Sigmoid colon (tissue), 7 donors: ENCODE measurements at places on chromosomes 12 and 14. TPM values are rescaled to one million over a fixed set of nuclear protein-coding genes. Genes with fewer than 3 reads are reported as not detected.

Gene C12orf54
- not detected for total RNA-seq

- no peak overlapping the region for H3K4me3 ChIP-seq
- H3K27ac ChIP-seq: no peak overlapping the region
- H3K27me3 ChIP-seq: no peaks in the 10 kb centered on the region
Observed at GRCh38 chr14:77547512-77548180, 49.0 kb upstream of the ISM2 start.

Gene NAV3
- total RNA-seq: 6.8 TPM

Gene IL26
- total RNA-seq: not detected

Gene ISM2
- total RNA-seq: 1.1 TPM

Gene CISTR
- total RNA-seq: not detected

DNA sequence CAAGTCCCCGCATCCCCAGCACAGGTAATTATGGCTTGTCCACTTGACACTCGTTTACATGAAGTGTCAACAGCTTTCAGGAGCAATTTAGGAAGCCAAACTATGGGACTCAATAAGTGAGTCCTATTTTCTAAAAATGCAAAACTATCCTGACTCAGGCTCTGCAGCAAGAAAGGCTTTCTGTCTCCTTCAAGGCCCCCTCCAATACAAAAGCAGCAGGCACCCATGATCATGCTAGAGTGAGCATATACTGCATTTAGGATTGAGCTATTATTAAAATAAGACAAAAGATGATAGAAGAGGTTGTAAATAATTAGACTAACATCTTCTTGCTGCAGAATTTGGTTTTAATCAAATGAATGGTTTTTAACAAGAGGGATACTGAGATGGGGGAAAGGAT is 3.2 kb downstream of the SIX6 start:
- H3K4me1 ChIP-seq: peaks cover 54% of the 10 kb centered on the region
- no peak overlapping the region for H3K4me3 ChIP-seq
- no peaks in the 10 kb centered on the region for H3K36me3 ChIP-seq
- no peak overlapping the region for H3K27ac ChIP-seq

GRCh38 chr14:75459791-75460190 is 32.0 kb downstream of the JDP2 start:
- no peak overlapping the region for H3K4me3 ChIP-seq
- peaks cover 50% of the 10 kb centered on the region for H3K4me1 ChIP-seq
- H3K27ac ChIP-seq: peak overlapping the region; percentile 50
- H3K27me3 ChIP-seq: no peaks in the 10 kb centered on the region

Gene CAPZA3
- total RNA-seq: not detected

GRCh38 chr12:53324113-53324778 is 2.8 kb upstream of the AAAS start:
- peak overlapping the region; percentile 96 for H3K27ac ChIP-seq
- no peaks in the 10 kb centered on the region for H3K36me3 ChIP-seq
- no peaks in the 10 kb centered on the region for H3K27me3 ChIP-seq
- peaks cover 45% of the 10 kb centered on the region for H3K4me1 ChIP-seq
- no peak for DNase-seq

DNA sequence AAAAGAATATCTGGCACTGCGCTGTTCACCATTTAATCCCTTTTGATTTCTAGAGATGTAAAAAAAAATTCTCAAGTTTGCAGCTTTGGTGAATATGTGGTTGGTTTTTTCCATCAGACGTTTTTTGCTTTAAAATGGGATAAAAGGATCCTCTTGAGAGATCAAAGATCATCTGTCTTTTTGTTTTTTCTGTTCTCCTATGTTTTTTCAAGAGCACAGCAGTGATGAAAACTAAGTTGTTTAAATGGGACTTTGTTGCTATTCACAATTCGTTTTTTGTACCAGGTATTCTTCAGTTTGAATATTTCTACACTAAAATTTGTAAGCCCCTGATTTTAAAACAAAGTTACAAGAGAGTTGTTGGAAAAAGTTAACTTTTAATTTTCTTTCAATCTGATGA is 29.7 kb upstream of the REP15 start:
- no peak for DNase-seq
- H3K4me3 ChIP-seq: no peak overlapping the region
- H3K4me1 ChIP-seq: no peaks in the 10 kb centered on the region

Gene AKAP6
- 56.2 TPM for total RNA-seq

DNA sequence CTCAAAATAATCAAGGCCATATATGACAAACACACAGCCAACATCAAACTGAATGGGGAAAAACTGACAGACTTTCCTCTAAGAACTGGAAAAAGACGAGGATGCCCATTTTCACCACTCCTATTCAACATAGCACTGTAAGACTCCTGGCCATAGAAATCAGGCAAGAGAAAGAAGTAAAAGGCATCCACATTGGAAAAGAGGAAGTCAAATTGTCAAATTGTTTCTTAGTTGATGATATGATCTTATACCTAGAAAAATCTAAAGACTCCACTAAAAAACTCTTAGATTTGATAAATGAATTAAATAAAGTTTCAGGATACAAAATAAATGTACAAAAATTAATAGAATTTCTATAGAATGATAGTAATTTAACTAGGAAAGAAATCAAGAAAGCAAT is 11.2 kb downstream of the OR8S1 start:
- H3K4me1 ChIP-seq: no peaks in the 10 kb centered on the region
- H3K27ac ChIP-seq: no peak overlapping the region
- no peaks in the 10 kb centered on the region for H3K27me3 ChIP-seq
- no peak for DNase-seq
- no peak overlapping the region for H3K4me3 ChIP-seq

DNA sequence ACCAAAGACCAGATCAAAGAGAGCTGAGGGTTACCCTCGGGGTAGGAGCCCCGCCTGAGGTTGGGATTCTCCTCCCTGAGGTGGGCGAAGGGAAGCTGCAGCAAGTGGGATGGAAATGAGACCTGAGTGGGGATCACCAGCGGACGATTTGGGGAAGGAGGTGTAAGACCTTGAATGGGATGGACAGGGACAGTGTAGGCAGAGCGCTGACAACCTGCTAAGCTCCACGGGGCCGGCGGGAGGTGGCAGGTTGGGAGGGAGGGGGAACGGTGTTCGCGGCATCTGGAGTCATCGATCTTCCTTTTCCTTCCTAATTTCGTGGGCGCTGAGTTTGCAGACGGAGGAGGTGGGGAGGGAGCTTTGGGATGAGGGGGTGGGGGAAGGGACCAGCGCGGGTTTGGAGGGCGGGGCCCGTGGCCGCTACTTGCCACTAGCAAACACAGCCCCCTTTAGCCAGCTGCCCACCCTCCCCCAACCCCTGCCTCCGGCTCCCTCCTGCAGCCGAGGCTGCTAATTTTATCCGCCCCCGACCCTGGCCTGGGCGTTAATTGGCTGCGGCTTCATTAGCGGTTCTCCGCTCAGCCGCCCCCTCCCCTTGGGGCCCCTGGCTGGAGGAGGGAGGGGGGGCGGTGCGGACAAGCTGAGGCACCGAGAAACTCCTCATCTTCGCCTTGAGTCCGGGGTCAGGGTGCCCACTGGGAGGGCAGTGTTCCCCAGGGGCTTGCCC is 2.8 kb upstream of the SHMT2 start:
- no peak for DNase-seq
- peaks cover 58% of the 10 kb centered on the region for H3K27me3 ChIP-seq
- no peaks in the 10 kb centered on the region for H3K36me3 ChIP-seq
- no peaks in the 10 kb centered on the region for H3K4me1 ChIP-seq

DNA sequence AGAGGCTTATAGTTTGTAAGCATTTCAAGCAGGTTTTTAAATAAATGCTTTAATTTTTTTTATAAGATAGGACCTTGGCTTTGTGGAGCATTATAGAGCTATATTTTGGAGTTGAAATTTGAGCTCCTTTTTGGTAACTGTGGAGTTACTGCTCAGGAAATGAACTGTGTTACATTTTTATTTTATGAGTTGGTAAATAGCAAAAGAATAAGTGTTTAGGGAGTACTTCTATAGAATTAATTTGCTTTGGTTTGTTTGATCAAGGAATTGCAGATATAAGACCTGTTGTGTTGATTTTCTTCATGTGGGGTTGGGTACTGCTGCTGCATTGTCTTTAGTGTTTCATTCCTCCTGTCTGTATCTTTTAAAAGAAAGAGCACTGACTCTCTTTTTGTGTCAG is 3.5 kb downstream of the ATP2A2 start:
- H3K4me1 ChIP-seq: peaks cover 74% of the 10 kb centered on the region
- H3K36me3 ChIP-seq: no peaks in the 10 kb centered on the region
- H3K27ac ChIP-seq: no peak overlapping the region
- no peak for DNase-seq

DNA sequence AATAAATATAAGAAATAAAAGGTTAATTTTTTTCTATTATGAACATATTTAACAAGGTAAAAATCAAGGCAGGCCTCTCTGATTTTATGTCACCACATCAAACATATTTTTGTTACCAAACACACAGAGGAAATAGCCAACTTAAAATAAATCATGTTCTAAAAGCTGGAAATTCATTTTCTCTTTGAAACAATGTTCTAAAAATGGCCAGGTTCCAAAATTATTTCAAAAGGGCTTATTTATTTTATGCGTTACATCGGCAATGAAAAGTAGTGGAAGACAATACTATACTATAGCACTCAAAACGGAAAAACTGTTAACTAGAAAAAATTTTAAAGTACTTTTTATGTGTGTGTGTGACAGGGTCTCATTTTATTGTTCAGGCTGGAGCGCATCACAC is 24.0 kb upstream of the RASSF8 start:
- DNase-seq: no peak
- no peaks in the 10 kb centered on the region for H3K27me3 ChIP-seq
- H3K4me1 ChIP-seq: no peaks in the 10 kb centered on the region
- no peak overlapping the region for H3K27ac ChIP-seq
- H3K36me3 ChIP-seq: no peaks in the 10 kb centered on the region

Gene INSM2
- total RNA-seq: not detected

DNA sequence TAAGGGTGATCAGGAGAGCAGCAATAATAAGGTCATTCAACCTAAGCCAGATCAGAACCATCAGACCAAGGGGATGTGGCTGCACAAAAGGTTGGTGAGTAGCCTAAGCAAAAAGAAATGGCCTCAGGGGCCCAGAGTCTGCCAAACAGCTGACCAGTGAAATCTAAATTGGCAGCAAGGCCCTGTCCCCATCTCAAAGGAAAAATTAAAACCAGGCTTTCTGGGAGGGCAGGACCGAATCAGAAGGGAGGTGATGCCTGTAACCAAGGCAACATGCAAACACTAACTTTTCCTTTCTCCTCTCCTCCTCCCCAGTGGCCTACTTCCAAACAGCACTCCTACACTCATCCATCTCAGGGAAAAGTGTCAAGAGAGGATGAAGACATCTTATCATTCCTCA is 256.4 kb downstream of the NUAK1 start:
- no peaks in the 10 kb centered on the region for H3K4me1 ChIP-seq
- DNase-seq: no peak

DNA sequence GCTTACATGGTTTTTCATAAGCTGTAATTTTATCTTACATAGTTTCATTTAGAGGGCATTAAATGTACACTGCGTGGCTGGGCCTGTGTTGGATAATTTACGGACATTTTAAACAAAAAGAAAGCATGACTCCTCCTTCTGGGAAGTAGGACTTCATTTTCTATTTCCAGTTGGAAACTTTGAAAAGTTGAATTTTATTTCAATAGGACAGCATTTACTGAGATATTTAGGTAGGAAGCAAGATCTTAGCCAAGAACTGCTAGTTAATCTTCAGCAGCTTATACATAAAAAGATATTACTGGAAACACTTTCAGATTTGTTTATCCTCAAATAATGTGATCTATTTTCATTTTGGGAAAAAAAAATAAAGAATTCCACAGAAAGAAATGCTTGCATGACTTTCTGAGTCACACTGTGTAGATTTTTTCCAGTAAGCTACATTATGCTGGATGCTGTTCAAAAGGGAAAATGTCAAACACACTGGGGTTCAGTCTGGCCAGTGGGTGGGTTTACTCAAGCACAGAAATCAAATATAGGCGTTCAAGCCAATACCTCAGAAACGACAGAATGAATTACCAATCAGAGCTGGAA is 239.4 kb upstream of the KRR1 start:
- H3K36me3 ChIP-seq: no peaks in the 10 kb centered on the region
- no peak for DNase-seq
- H3K27ac ChIP-seq: no peak overlapping the region
- no peaks in the 10 kb centered on the region for H3K4me1 ChIP-seq
- no peak overlapping the region for H3K4me3 ChIP-seq

Gene NELL2
- 3.1 TPM for total RNA-seq

Gene GLIPR1L1
- not detected for total RNA-seq

Gene DCN
- total RNA-seq: 675 TPM

- H3K36me3 ChIP-seq: no peaks in the 10 kb centered on the region
- DNase-seq: no peak
- no peaks in the 10 kb centered on the region for H3K27me3 ChIP-seq
Observed at GRCh38 chr12:72388322-72388721, 116.2 kb downstream of the TRHDE start.

GRCh38 chr12:91072931-91073330 is 15.1 kb upstream of the KERA start:
- H3K4me3 ChIP-seq: no peak overlapping the region
- DNase-seq: no peak
- H3K27me3 ChIP-seq: no peaks in the 10 kb centered on the region
- no peak overlapping the region for H3K27ac ChIP-seq
- no peaks in the 10 kb centered on the region for H3K4me1 ChIP-seq
- H3K36me3 ChIP-seq: no peaks in the 10 kb centered on the region

Gene DNAI7
- not detected for total RNA-seq

DNA sequence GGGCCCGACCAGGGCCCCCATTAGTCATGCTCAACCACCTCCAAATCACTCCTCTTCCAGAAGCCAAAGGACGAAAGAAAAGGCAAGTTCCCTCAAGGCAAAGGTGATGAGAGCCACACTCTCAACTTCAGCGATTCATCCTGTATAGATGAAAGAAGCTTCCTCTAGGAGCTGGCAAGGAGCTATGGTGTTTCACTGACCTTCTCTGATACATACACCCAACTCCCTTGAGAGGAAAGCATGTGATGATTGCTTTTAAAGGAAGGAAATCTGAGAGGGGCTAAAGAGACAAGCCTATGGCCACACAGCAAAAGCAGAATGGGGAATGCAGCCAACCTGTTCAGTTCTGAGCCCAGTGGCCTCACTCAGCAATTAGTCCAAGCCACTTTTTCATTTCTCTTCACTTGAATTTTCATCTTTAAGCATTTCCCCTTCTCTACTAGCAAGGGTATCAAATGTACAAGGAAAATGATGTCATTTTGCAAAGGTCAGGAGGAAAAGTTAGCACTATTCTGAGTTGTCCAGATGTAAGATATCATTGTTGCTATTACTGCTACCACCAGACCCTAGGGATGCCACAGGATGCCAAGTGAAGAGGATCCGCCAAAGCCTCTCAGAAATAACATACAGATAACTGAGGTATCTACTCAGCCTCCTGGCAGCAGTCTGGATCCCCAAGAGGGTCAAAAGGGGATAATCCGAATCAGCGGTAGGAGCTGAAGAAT is 82.5 kb downstream of the MAP3K9 start:
- DNase-seq: no peak
- H3K27ac ChIP-seq: no peak overlapping the region
- no peaks in the 10 kb centered on the region for H3K27me3 ChIP-seq
- no peak overlapping the region for H3K4me3 ChIP-seq
- H3K4me1 ChIP-seq: no peaks in the 10 kb centered on the region
